ENCODE measurements at places on chromosomes 12 and 14.

GRCh38 chr12:2631653-2632350 is 163.0 kb upstream of the FKBP4 start:
- DNase-seq, result no peak

GRCh38 chr12:52946797-52947547 is 1.9 kb upstream of the KRT18 start:
- DNase-seq, result no peak

DNA sequence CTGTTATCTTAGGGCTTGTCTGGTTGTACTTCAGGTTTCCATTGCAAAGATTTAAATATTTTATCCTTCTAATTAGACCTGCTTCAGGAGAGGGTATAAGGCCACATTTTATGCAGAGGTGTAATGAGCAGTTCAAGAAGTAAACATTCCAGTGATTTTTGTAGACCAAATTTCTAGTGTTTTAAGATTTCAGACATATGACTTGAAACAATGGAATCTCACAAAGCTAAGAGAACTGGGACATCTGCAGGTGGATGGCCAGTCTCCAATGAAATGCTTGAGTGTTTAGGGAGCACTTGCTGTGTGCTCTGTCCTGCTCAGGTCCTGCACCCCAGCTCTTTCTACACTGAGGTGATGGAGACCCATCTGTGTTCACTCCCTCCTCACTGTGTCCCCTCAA is 7.9 kb downstream of the C14orf132 start:
- no peak for DNase-seq

GRCh38 chr12:1523046-1523445 is 71.3 kb downstream of the FBXL14 start:
- no peak for DNase-seq

- no peak for DNase-seq
Observed at GRCh38 chr12:121575952-121576625, 4.7 kb downstream of the KDM2B start.

DNA sequence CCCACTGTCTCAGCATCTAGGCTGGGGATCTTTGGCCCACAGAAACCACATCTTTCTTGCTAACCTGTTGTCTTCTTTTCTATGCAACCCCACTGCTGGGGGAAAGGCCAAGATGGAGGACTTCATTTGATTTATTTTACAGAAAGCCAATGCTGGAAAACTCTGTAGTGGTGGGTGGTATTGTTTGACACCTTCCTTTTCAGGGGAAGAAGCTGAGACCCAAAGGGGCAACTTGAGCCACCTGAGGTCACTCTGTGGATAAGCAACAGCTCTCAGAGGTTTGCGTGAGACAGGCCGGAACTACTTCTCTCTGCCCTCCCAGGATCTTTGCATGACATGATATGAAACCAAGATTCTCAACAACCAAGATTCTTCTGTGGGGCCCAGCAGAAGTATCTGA is 645.2 kb downstream of the VRK1 start:
- no peak for DNase-seq

GRCh38 chr12:78229591-78230101 is 399.0 kb downstream of the NAV3 start:
- no peak for DNase-seq

- no peak for DNase-seq
Observed at GRCh38 chr12:54385251-54385914, 850 bp upstream of the ZNF385A start.

- DNase-seq, result no peak
Observed at GRCh38 chr12:116459011-116459875, 99.9 kb upstream of the MAP1LC3B2 start.

DNA sequence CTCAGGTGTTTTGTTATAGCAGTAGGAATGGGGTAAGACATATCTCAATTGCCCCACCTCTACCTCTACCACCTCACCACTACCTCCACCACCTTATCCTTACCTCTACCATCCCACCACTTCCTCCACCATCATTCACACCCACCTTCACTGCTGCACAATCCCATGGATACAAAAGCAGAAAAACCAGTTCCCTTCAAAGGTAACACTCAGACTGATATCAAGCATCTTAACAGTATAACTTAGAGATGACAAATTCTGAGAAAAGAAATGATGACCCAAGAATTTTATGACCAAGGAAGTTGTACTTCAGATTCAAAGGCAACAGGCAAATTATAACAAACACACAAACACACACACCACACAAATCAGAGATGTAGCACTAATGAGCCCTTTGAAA is 189.4 kb downstream of the NUAK1 start:
- DNase-seq, result no peak
